ENCODE measurements at places on chromosomes 16 and 17. TPM values are rescaled to one million over a fixed set of nuclear protein-coding genes. Genes with fewer than 3 reads are reported as not detected.

ZP2 gene
- polyA plus RNA-seq, result not detected

FBXL16 gene
- 0.38 TPM for polyA plus RNA-seq

TAX1BP3 gene
- 357 TPM for polyA plus RNA-seq

PYY gene
- 0.28 TPM for polyA plus RNA-seq

ZG16B gene
- 7.9 TPM for polyA plus RNA-seq

CPNE2 gene
- polyA plus RNA-seq, result 20.6 TPM

SRSF2 gene
- 152 TPM for polyA plus RNA-seq

SLFN11 gene
- polyA plus RNA-seq, result 1.4 TPM

TBC1D3D gene
- 0.15 TPM for polyA plus RNA-seq

CDC6 gene
- polyA plus RNA-seq, result 5.1 TPM

MYL4 gene
- polyA plus RNA-seq, result 28.6 TPM

TEKT5 gene
- not detected for polyA plus RNA-seq

VTN gene
- polyA plus RNA-seq, result 613 TPM

DNAH9 gene
- 2.7 TPM for polyA plus RNA-seq

EVI2B gene
- 0.34 TPM for polyA plus RNA-seq

FNDC8 gene
- not detected for polyA plus RNA-seq

ASPSCR1 gene
- 45.9 TPM for polyA plus RNA-seq

SDR42E2 gene
- polyA plus RNA-seq, result not detected

HASPIN gene
- polyA plus RNA-seq, result 1.1 TPM

SHISA9 gene
- polyA plus RNA-seq, result 1.3 TPM

BCL7C gene
- polyA plus RNA-seq, result 54.1 TPM

ABCC12 gene
- polyA plus RNA-seq, result not detected

MAPT gene
- not detected for polyA plus RNA-seq

NPIPA2 gene
- polyA plus RNA-seq, result 5.4 TPM

KRT20 gene
- 1.5 TPM for polyA plus RNA-seq

MT4 gene
- polyA plus RNA-seq, result not detected

PRCD gene
- 11.6 TPM for polyA plus RNA-seq

NLRC3 gene
- polyA plus RNA-seq, result 0.15 TPM

KIFC3 gene
- polyA plus RNA-seq, result 55.3 TPM

CLDN6 gene
- polyA plus RNA-seq, result 568 TPM

HS3ST4 gene
- polyA plus RNA-seq, result 2.0 TPM

SLC16A3 gene
- polyA plus RNA-seq, result 125 TPM

LPO gene
- 0.29 TPM for polyA plus RNA-seq

PRR29 gene
- 1.4 TPM for polyA plus RNA-seq

ITGA2B gene
- polyA plus RNA-seq, result 3.6 TPM

ZFPM1 gene
- polyA plus RNA-seq, result 8.3 TPM

MPO gene
- not detected for polyA plus RNA-seq

FXR2 gene
- 33.8 TPM for polyA plus RNA-seq

CCL13 gene
- polyA plus RNA-seq, result not detected

SAMD14 gene
- 3.1 TPM for polyA plus RNA-seq

HOXB6 gene
- polyA plus RNA-seq, result 7.7 TPM

NPIPB12 gene
- polyA plus RNA-seq, result 39.0 TPM

ANKRD40CL gene
- 2.8 TPM for polyA plus RNA-seq

MYH11 gene
- 3.8 TPM for polyA plus RNA-seq
